CD8-positive, alpha-beta T cell (primary cell): ENCODE measurements at places on chromosomes 13 and 19. TPM values are rescaled to one million over a fixed set of nuclear protein-coding genes. Genes with fewer than 3 reads are reported as not detected.
A peak's percentile ranks its signal among the peaks of the same experiment; 100 is the strongest.

The GPI gene
- 87.0 TPM for total RNA-seq

- DNase-seq: no peak
Measured at GRCh38 chr13:98874029-98874397, 103.9 kb downstream of the DOCK9 start.

The APOC1 gene
- total RNA-seq: not detected

- no peak for DNase-seq
Measured at GRCh38 chr19:30183807-30184490, 188.2 kb upstream of the ZNF536 start.

GRCh38 chr13:27533155-27533643, 82.8 kb upstream of the MTIF3 start:
- DNase-seq: peak; percentile 56

DNA sequence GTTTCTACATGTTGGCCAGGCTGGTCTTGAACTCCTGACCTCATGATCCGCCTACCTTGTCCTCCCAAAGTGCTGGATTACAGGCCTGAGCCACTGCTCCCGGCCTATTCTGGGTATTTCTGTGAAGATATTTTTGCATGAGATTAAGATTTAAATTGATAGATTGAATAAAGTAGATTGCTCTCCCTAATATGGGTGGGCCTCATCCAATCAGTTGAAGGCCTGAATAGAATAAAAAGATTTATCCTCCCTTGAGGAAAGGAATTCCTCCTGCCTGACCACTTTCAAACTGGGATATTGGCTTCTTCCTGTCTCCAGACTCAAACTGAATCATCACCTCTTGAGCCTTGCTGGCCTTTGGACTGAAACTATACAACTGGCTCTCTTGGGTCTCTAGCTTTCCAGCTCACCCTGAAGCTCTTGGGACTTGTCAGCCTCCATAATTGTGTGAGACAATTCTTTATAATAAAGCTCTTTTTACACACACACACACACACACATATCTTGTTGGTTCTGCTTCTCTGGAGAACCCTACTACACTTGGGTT, 36.1 kb upstream of the CXCL17 start:
- no peak for DNase-seq

DNA sequence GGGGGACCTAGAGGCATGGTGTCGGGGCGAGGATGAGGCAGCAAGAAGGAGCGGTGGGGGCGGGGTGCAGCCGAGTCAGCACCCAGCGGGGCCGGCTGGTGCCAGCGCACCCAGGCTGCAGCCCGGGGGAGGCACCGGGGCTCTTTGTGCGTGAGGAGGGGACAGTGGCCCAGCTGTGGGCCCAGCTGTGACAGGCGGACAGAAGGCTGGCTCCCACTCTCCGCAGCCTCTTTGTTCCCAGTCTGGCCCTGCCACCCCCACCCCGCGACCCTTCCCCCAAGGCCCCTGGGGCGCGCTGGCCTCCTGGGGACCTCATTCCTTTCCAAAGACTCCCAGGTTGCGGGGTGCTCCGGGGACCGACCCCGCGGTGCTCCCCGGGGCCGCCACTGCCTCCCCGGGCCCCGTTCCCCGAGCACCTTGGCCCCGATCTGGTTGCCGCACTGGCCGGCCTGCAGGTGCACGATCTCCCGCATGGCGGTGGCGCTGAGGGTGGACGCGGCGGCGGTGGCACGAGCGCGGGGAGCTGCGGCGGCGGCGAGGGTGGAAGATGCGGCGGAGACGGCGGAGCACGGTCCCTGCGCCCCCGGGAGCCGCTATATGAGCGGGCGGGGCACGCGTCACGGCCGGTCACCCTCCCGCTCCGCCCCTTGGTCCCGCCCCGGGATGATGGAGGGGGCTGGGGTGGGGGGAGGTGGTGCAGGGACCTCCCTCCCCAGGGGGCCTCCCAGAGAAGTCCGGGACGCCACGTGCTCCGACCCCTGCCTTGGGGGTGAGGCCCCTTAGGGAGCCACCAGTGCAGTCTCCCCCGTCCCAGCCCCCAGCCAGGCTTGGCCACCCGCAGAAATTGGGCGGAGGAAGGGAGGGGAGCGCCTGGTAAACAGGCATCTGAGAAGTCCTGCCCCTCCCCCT, at the start of gene TUBB4A:
Gene TUBB4A, minus strand, starts transcription at position 570 of the 909 bp plus-strand sequence. Its CDS starts 97 bp downstream, at position 473.
- peak; percentile 43 for DNase-seq

The KLF16 gene
- total RNA-seq: 85.7 TPM

The GJB2 gene
- not detected for total RNA-seq
